HepG2 (cell line): ENCODE measurements at places on chromosomes 7 and 10. TPM values are rescaled to one million over a fixed set of nuclear protein-coding genes. Genes with fewer than 3 reads are reported as not detected.

GRCh38 chr7:111869280-111869679 is 307.0 kb upstream of the IMMP2L start:
- H3K36me3 ChIP-seq = peaks cover 19% of the 10 kb centered on the region; the same call in 2 of the 3 replicates
- no peak for DNase-seq
- no peaks in the 10 kb centered on the region for H3K27me3 ChIP-seq

ZPBP gene
- total RNA-seq = not detected in 2 replicates

GRCh38 chr10:33006342-33006887 is 48.4 kb upstream of the ITGB1 start:
- H3K4me3 ChIP-seq = no peak overlapping the region
- H3K27ac ChIP-seq = no peak overlapping the region
- DNase-seq = no peak
- 0 out of 3 replicates have a peak, but pooled peaks cover 10% of the 10 kb centered on the region for H3K27me3 ChIP-seq
- H3K36me3 ChIP-seq = no peaks in the 10 kb centered on the region
- peaks cover 53% of the 10 kb centered on the region for H3K4me1 ChIP-seq

LIPK gene
- total RNA-seq = not detected in 2 replicates

- H3K4me3 ChIP-seq = no peak overlapping the region
- H3K36me3 ChIP-seq = no peaks in the 10 kb centered on the region
- H3K27me3 ChIP-seq = no peaks in the 10 kb centered on the region
- no peaks in the 10 kb centered on the region for H3K4me1 ChIP-seq
Observed at GRCh38 chr10:31383810-31384588, 65.0 kb downstream of the ZEB1 start.

DNA sequence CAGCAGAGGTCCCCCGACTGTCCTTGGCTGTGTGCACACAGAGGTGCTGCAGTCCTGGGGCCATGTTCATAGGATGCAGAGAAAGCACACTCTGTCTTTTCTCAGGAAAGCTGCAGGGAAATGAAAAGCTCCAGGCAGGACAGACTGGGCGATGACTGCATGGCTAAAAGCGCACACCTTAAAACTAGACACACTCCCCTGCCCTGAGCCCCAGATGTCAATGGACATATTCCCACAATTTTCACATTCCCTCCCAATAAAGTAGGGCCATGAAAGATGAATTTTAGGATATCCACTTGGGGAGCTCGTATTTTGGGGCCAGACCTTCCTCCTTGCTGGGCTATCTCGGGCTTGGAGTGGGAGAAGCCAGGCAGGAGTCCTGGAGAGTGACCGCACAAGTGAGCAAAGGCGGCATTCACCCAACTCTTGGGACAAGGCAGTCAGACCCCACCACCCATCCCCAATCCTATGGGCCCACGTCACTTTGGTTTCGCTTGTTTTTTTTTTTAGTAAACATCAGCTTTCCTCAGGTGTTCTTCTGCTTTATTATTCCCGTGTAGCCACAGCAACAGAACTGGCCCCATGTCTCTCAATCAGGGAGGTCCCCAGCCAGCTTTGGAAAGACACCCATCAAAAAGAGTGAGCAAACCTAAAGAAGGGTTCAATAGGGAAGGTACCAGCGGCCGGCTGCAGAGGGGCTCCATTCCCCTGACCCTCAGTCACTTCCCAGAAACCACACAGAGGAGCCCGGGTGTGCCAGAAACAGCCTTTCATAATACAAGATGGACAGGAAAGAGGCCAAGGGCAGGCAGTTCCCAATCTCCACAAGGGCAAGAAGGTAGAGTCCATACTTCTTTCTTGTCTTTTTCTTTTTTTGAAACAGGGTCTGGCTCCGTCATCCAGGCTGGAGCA is 12.7 kb downstream of the GPRIN2 start:
- no peak for DNase-seq
- H3K27me3 ChIP-seq = peaks cover 6% of the 10 kb centered on the region
- no peak overlapping the region for H3K27ac ChIP-seq
- H3K4me3 ChIP-seq = no peak overlapping the region

PRKAR2B gene
- not detected in 2 replicates for total RNA-seq

RASA4B gene
- 0.48 and 0.82 TPM in 2 replicates for total RNA-seq
